ENCODE measurements at places on chromosomes 5 and 9.
A peak's percentile ranks its signal among the peaks of the same experiment; 100 is the strongest.

DNA sequence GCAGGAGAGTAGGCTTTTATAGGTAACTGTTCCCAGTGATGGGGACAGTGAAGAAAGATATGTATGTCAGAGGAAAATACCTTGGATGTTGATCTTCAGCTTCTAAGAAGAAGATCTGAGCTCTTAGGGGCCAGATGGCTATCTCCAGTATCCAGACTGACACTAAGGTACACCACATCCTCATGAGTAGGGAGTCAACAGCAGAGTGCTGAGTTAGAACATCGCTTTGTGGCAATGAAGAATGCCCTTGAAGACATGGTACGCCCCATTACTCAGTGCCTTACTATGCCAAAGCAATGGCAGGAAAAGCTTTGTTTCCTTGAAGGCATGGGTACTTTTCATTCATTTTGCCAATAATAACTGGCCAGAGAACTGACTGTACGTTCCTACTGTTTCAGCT lies 263.7 kb downstream of the CEMIP2 start:
- no peak for DNase-seq

- DNase-seq, result no peak
Measured at GRCh38 chr5:171586436-171586835, 167.0 kb downstream of the FGF18 start.

DNA sequence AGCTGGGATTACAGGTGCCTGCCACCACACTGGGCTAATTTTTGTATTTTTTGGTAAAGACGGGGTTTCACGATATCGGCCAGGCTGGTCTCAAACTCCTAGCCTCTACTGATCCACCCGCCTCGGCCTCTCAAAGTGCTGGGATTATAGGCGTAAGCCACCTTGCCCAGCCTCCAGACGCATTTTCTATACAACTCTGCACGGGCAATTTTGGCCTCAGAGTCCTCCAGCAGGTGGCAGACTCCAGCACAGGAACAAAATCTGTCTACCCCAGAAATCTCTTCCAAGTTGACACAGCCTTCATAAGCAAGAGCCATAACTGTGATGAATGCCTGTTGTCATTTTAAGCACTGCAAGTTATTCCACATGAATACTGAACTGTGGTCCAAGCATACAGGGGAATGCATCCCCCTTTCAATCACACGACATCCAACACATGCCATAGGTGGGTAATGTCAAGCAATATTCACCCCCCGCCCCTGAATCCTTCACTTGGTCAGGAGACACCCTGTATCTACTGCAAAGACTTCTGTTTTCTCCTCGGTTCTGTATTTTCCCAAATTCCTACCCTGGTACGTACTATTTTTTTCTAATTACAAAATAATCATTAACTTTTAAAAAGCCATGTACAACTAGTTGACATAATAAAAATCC lies 50.8 kb downstream of the ALDH7A1 start:
- peak; percentile 47 for DNase-seq

- no peak for DNase-seq
Measured at GRCh38 chr5:59066367-59067163, 483.7 kb downstream of the RAB3C start.

All from posterior cingulate gyrus (tissue), 11 donors.